ENCODE measurements at places on chromosomes 7 and 10.

- DNase-seq: peak; percentile 28
These were observed 133.4 kb downstream of the LRRC4 start for GRCh38 chr7:127897704-127898454.

DNA sequence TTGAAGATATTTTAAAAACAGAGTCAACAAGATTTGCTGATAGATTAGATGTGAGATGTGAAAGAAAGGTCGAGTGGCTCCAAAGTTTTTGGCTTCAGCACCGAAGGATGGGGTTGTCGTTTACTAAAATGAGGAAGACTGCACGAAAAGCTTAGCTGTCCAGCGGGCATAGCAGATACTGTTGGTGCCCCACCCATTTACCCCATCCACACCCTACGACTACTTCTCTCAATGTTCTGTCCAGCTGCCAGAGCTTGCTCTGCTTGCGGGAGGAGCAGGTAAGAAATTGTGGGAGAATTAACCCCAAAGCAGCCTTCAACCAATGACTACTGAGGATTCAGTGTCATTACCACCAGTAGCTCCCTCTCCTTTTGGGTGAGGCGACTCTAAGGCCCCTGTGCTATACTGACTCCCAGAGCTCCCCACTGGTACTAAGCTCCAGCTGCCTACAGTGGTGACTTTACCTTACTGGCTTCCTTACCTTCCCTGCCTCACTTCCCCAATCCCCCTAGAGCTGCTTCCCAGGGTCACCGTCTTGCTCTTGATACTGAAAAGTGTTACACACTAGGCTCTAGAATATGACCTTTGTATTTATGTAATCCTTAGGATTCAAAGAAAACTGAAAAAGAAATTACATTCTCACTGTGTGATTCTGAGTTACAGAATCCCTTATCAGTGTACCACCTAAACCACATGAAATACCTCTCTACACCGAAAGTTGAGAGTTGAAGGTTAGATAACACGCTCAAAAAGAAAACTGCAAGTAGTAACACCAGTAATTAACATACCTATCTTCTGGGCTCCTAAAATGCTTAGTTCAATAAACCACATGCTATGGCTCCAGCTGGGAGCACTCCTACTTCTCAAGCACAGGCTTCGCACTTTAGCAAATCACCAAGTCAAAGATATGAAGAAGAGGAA lies 22.3 kb downstream of the CACUL1 start:
- DNase-seq: no peak

- no peak for DNase-seq
These were observed 114.2 kb downstream of the ZMIZ1 start for GRCh38 chr10:79182781-79183467.

- no peak for DNase-seq
These were observed 102.7 kb downstream of the CSTF2T start for GRCh38 chr10:51596695-51597094.

DNA sequence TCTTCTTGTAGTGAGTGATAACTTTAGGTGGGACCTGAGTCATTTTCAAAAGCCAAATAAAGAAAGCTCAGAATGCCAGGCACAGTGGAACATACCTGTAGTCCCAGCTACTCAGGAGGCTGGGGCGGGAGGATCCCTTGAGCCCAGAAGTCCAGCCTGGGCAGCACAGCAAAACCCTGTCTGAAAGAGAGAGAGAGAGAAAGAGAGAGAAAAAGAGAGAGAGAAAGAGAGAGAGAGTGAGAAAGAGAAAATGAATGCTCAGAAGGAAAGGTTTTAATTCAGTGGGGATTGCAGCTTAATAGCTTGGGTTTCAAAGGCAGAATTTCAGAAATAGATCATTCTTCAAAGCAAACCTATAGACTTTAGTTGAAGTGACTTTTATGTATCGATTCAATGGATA lies 25.7 kb downstream of the GPNMB start:
- DNase-seq: no peak

- DNase-seq: no peak
These were observed 94.4 kb upstream of the STEAP4 start for GRCh38 chr7:88401009-88401623.

DNA sequence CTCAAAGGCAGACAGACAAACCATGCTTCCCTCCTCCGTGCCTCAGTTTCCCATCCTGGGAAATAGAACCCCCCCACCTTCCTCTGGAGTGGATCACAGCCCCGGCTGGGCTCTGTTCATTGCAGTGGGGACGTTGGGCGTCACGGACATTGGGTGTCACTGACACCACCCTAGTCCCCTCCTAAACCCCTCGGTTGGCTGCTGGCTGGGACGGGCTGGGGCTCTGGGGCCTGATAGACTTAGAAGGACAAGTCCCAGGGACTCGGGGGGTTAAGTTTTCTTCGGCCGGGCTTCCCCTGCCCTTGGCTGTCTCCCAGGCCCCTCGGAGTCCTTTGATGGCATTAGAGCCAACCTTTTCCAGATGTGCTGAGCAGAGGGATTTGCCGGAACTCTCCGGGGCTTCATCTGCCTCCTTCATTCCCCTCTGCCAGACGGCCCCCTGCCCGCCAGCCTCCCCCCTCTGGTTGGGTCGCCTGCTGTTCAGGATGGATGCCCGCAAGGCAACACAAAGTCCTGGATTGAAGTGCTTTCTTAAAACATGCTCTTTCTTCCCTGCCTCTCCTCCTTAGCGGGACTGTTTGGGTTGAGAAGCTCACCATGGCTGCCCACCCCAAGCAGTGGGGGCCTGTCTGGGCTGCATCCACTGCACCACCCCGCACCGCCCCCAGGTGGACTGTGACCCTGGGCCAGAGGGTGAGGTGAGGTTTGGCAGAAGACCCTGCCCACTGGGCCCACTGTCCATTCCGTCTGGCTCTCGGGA lies 73.0 kb downstream of the COL26A1 start:
- no peak for DNase-seq

DNA sequence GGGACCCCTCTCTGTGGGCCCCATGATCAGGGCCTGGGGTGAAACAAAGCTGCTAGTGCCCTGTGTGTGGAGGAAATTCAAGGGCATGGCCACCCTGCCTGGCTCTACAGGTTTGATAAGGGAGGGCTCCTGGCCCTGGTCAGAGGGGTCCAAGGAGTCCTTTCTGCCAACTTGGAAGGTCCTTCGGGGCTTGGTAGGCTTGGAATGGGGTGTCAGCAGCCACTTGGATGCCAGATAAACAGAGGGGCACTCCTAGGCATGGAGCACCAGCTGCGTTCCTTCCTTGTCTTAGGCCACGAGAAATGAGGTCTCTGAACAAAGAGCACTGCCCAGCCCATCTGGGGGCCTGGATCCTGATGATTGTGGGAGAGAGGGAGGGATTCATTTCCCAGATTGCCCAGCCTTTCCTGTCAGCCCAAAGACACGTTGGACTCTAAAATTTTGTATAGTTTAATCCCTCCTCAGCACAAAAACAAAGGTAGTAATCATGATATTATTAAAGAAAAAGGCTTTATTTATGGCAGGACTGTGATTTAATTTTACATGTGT lies 5.1 kb downstream of the MTURN start:
- no peak for DNase-seq

DNA sequence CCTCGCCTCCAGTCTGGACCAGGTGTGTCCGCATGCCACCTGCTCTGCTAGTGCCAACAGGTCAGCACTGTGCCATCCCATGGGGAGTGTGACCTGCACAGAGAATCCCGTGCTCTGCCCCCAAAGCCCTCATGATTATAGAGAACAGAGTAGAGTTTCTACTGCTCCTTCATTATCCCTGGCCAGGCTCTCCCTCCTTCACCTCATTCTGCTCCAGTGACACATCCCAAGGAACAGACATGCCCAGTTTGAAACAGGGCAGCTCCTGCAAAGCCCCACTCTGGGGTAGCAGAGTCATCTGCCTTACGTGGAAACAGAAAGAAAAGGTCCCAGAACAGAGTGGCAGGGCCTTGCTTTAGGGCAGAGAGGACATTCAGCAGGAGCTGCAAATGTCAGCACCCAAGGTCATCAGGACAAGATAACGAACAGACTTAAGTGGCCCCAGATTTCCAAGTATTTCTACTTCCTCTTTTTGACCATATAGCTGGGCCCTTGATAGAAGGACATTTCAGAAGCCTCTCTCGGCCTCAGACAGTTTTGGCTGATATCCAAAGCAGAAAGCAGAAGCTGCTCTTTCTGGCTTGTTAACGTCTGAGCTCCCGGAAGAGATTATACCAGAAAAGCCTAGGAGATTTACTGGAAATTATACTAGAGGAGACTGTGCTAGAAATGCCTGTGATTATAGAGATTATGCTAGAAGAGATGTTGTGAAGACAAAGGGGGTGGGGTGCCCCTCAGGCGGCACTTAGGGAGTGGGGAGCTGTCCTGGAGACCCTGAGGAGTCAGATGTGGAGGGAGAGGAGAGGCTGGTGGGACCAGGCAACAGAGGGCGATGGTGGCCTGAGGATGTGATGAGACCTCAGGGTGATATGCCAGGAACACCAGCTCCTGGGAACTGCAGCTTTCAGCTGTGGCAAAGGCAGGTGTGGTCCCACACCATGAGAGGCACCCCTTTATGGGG lies 12.6 kb downstream of the TMEM176B start:
- DNase-seq: no peak

DNA sequence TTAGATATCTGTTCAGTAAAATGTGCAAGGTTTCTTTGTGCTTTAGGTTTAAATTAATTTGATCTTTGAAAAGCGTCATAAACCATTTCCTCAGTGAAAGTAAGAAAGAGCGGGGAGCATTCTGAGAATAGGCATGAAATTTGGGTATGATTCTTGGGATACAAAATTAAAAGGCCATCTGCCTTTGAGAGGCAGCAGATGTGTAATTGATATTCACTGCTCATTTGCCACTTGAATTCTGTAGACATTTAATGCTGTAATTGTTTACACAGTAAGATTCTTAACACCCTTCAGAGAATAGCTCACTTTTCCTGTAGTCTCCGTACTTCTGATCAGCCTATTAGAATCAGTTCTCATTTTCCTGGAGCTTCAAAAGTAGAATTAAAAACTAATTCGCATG lies 18.7 kb downstream of the FRMD4A start:
- DNase-seq: no peak

DNA sequence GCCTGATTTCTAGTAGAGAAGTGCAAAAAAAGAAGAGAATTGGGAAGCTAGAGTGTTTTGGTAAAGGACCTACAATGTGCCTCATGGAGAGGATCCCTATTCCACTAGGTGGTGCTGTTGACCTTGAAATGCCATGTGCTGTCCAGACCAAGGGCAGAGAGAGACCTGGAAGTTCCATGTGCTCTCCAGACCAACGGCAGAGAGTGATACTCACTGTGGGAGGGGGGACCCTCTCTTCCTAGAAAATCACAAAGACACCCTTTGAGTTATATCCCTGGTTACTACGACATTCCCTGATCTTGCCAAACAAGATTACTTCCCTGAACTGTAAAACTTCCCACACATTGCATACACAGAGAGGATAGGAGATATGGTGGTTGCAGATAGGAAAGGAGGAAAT lies 212.7 kb upstream of the ZNF804B start:
- no peak for DNase-seq

Data from activated naive CD4-positive, alpha-beta T cell treated with Interleukin-2 at 50 U/mL for 16 hours (primary cell).